GM18507 (cell line): ENCODE measurements at places on chromosomes 4 and X.

GRCh38 chr4:3465698-3466671 lies 2.9 kb downstream of the DOK7 start:
- DNase-seq, result no peak

GRCh38 chr4:142743121-142743825 lies 102.8 kb downstream of the INPP4B start:
- DNase-seq, result no peak

- no peak for DNase-seq
These were observed 297.0 kb upstream of the PUDP start for GRCh38 chrX:7444967-7445366.

DNA sequence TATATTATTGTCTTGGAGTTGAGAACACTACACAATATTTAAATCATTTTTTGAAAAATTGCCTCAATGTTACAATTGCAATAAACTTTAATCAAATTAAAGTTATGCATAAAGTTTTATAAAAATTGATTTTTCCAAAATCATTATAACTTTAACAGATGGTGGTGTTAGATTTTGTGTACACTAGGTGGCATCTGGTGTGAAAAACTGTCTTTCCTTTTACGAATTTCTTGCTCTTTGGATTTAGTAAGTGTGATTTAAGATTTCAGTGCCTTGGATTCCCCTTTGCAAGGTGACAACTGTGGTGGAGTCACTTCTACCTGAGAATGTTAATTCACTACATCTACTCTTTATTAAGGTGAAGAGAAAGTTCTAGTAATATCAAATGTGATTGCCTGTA lies 91.6 kb downstream of the AREG start:
- DNase-seq, result no peak
